ENCODE measurements at places on chromosomes 6 and 20. TPM values are rescaled to one million over a fixed set of nuclear protein-coding genes. Genes with fewer than 3 reads are reported as not detected.

DNA sequence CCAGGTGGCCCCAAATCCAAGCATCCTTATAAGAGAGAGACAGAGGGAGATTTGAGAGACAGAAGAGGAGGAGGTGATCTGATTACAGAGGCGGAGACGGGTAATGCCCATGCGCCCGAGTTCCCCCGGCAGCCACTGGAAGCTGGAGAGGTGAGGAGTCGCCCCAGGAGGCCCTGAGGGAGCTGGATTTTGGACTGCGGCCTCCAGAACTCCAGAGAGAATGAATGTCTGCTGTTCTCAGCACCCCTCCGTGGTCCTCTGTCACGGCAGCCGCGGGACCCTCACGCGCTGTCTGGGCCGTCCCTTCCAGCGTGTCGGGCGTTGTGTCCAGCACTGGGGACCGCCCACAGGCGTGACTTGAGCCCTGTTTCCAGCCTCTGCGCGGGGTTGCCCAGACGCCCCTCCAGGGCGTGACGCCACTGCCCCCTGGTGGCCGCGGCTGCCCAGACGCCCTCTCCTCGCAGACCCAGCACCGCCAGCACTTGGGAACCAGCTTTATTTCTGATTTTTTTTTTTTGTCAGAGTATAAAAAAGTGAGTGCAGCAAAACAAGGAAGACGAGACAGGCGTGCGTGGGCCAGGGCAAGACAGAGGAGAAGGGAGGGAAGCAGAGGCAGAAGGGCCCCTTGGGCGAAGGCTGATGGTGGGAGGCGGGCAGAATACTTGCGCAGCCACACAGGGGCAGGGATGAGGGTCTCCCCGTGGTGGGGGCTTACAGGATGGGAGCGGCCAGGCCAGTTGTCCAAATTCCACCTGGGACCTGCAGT, 4.1 kb upstream of the ZNF512B start:
- no peaks in the 10 kb centered on the region for H3K36me3 ChIP-seq
- DNase-seq: peak; percentile 93
- peak overlapping the region; percentile 73 for H3K4me3 ChIP-seq
- H3K27ac ChIP-seq: no peak overlapping the region

- H3K27me3 ChIP-seq: peaks cover 3% of the 10 kb centered on the region
- peaks cover 7% of the 10 kb centered on the region for H3K4me1 ChIP-seq
- peaks cover 6% of the 10 kb centered on the region for H3K36me3 ChIP-seq
- no peak for DNase-seq
These were observed 14.0 kb upstream of the GSTA4 start for GRCh38 chr6:53009056-53009455.

DNA sequence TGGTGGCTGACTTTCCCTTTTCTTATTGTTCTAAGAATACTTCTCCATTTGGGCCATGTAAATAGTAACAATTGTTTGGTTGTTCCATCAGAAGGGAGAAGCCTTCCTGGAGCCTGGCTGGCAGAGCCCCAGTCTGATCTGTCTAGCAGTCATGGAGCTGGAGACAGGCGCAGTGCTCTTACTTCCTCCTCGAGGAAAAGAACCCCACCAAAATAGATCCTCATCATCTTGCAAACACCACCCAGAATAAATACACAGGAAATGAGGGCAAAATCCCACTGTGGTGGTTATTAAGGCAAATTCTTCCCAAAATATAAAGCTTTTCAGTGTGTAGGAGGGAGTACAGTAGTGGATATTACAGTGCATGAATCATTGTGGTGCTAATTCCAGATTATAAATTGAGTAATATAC, 195.1 kb upstream of the SGK1 start:
- no peaks in the 10 kb centered on the region for H3K36me3 ChIP-seq
- no peak for DNase-seq
- H3K4me1 ChIP-seq: peaks cover 6% of the 10 kb centered on the region
- no peaks in the 10 kb centered on the region for H3K27me3 ChIP-seq
- H3K27ac ChIP-seq: no peak overlapping the region

DNA sequence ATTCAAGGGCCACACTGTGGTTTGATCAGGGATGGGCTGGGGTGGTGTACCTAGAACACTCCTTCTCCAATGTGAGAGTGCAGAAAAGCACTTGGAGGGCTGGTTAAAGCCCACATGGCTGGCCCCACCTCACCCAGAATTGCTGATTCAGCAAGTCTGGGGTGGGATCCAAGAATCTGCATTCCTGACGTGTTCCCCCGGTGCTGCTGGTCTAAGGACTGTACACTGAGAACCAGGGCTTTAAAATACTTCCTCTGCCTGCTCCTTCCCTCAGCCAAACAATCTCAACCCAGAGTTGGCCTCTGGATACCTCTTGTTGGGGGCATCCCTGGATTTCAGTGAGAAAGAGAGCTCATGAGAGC, 13.4 kb upstream of the OCSTAMP start:
- no peak overlapping the region for H3K4me3 ChIP-seq
- H3K27me3 ChIP-seq: no peaks in the 10 kb centered on the region
- H3K4me1 ChIP-seq: peaks cover 4% of the 10 kb centered on the region
- no peak overlapping the region for H3K27ac ChIP-seq

GRCh38 chr6:170383466-170384035, 77.0 kb downstream of the FAM120B start:
- H3K27ac ChIP-seq: no peak overlapping the region
- no peak for DNase-seq
- no peak overlapping the region for H3K4me3 ChIP-seq
- peaks cover 10% of the 10 kb centered on the region for H3K4me1 ChIP-seq
- H3K27me3 ChIP-seq: no peaks in the 10 kb centered on the region

DNA sequence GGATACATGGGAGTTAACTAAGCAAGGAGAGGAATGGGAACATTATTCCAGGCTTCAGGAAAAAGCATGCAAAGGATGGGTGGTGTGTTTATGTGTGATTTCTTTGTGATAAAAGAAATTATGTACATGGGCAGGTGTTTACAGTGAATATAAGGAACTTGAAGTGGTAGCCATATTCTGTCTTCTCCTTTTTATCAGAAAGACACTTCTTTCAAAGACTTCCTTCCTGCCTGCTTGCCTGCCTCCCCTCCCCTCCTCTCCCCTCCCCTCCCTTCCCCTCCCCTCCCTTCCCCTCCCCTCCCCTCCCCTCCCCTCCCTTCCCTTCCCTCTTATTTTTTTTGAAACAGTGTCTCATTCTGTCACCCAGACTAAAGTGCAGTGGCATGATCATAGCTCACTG, 14.4 kb downstream of the CYB5R4 start:
- H3K4me1 ChIP-seq: peaks cover 1% of the 10 kb centered on the region
- no peak overlapping the region for H3K27ac ChIP-seq
- DNase-seq: no peak
- no peak overlapping the region for H3K4me3 ChIP-seq
- no peaks in the 10 kb centered on the region for H3K36me3 ChIP-seq

DNA sequence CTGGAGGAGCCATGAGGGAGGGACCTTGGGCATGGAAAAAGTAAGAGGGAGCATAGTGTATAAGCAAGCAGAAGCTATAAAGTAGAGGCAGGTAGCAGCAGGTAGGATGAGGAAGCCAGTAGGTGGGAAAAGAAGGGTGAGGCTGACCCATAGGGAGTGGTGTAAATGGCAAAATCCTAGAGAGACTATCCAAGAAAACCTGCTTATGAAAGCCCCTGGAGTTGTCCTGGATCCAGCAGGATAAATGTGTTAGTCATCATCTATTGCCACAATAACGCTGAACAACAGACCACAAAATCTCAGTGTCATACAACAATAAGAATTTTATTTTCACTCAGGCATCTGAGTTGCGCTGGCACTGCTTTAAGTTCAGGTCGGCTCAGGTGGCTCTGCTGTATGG, 30.2 kb downstream of the CHD6 start:
- peaks cover 22% of the 10 kb centered on the region for H3K36me3 ChIP-seq
- H3K4me3 ChIP-seq: no peak overlapping the region
- peaks cover 2% of the 10 kb centered on the region for H3K27me3 ChIP-seq

DNA sequence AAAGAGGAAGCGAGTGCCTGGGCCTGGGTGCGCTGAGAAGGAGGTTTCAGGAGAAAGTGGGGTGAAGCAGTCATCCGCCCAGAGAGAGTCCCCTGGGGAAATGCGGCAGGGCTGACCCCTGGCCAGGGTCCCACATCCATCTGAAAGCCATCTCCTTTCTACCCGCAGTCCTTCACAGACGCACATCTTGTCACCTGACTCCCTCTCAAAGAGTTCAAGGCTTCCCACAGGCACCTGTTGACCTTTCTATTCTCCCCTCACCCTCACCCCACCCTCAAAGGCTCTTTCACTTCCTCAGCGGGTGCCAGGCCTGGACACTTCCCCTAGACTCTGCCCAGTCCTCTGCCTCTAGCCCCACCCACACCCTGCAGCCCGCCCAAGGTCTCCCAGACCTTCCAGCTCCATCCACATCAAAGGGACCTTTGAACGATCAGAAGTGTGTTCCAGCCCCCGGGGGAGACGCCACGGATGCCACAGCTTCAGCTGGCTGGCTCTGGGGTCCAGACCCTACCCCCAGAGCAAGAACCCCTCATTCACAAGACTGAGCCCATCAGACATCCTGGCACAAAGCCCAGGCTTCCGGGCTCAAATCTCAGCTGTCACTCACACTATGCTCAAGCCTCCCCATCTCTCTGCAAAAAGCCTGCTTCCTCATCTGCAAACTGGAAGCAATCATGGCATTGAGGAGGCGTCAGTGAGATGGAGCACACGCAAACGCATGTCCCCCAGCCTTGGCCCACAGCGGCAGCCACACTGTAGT, 2.1 kb downstream of the CTSZ start:
- H3K27me3 ChIP-seq: peaks cover 15% of the 10 kb centered on the region
- DNase-seq: peak; percentile 11
- no peak overlapping the region for H3K4me3 ChIP-seq

GRCh38 chr20:36299459-36299858, 6.7 kb upstream of the DLGAP4 start:
- no peak for DNase-seq
- peak overlapping the region; percentile 34 for H3K27ac ChIP-seq
- peaks cover 17% of the 10 kb centered on the region for H3K4me1 ChIP-seq
- no peaks in the 10 kb centered on the region for H3K36me3 ChIP-seq

DNA sequence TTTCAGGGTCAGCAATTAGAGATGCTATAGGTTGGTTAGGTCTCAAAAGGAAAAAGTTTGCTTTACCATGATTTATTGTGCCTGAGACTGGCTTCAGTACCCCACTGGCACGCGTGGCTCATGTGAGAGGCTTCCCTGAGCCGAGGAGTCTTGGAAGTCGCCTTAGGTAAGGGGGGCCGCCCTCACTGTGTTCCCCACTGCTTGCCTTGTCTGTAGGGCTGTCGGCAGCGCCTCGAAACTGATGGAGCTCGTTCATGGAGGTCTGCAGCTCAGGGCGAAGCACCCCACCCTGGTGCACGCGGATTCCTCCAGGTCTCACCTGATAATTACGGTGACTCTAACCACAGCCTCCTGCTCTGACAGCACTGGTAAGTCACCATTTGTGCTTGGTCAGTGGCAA, 39.2 kb downstream of the FRMD1 start:
- H3K27me3 ChIP-seq: peaks cover 6% of the 10 kb centered on the region
- peaks cover 34% of the 10 kb centered on the region for H3K36me3 ChIP-seq
- no peak overlapping the region for H3K27ac ChIP-seq

DNA sequence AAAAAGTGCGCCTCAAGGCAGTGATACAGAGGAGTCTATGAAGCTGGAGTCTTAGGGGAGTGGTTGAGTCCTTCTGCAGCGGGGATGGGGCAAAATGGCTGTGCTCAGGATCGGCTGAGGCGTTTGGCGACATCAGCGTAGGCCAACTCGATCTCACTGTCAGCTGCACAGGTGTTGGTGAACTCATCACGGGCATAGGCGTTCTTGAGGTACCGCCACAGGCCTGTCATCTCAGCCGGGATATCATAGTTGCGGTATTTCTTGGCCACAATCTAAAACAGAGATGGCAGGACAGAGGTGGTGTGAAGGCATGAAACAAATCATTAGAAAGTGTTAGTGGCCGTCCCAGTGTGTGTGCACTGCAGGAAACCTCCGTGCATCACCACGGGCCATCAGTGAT, 112.7 kb downstream of the CLIC5 start:
- no peak overlapping the region for H3K27ac ChIP-seq
- H3K27me3 ChIP-seq: peaks cover 3% of the 10 kb centered on the region
- H3K36me3 ChIP-seq: no peaks in the 10 kb centered on the region
- H3K4me1 ChIP-seq: peaks cover 14% of the 10 kb centered on the region
- H3K4me3 ChIP-seq: no peak overlapping the region

DNA sequence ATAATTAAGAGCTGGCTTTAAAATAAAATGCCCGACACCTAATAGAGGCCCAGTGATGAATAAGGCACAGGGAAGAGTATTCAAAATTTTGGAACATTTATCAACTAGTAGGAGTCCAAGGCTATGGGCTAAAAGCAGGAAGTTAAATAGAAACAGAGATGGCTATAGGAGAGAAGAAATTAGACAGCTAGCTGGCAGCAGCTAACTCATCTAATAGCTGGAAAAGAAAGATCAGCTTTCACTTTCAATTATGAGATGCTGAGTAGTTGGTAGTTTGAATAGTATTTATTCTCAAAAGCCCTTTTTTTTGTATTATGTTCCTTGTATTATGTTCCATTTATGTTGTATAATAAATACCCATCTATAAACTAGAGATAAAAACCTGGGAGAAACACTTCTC, 215.7 kb downstream of the SLC35F1 start:
- no peaks in the 10 kb centered on the region for H3K4me1 ChIP-seq
- DNase-seq: no peak
- no peaks in the 10 kb centered on the region for H3K27me3 ChIP-seq

- H3K27ac ChIP-seq: no peak overlapping the region
- no peak overlapping the region for H3K4me3 ChIP-seq
- no peaks in the 10 kb centered on the region for H3K4me1 ChIP-seq
- DNase-seq: no peak
- H3K27me3 ChIP-seq: peaks cover 4% of the 10 kb centered on the region
These were observed 311.2 kb downstream of the NRN1 start for GRCh38 chr6:5695260-5696245.

DNA sequence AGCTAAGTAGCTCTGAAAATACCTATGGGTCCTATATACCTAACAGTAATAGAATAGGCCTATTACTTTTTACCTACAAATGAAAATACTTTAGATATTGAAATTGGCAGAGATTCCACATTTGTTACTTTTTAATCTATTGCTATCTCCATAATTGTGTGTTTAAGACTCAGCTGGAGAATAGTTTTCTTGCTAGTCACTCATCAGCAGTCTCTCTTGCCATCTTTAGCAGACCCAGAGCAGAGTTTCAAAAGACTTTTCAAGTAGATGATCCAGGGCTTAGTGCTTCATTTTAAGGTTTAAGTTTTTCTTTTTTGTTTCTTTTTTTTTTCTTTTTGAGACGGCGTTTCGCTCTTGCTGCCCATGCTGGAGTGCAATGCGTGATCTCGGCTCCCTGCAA, 12.9 kb downstream of the ANKS1A start:
- H3K4me3 ChIP-seq: no peak overlapping the region
- H3K4me1 ChIP-seq: no peaks in the 10 kb centered on the region
- DNase-seq: no peak
- no peaks in the 10 kb centered on the region for H3K36me3 ChIP-seq

Gene BIRC7
- total RNA-seq: not detected

Gene PRL
- not detected for total RNA-seq

Gene NKX2-2
- total RNA-seq: 1.2 TPM

Gene SLC35D3
- total RNA-seq: not detected

Gene SCUBE3
- total RNA-seq: 0.25 TPM

Gene MCCD1
- not detected for total RNA-seq

Gene IL17F
- not detected for total RNA-seq

Gene HS3ST5
- 17.4 TPM for total RNA-seq

Gene LY6G5C
- 13.8 TPM for total RNA-seq

Gene MUCL3
- total RNA-seq: not detected

Gene PRPF6
- total RNA-seq: 60.9 TPM

Gene SOBP
- 16.1 TPM for total RNA-seq

Data from glutamatergic neuron (in vitro differentiated cells).